ENCODE measurements at places on chromosomes 4 and X. TPM values are rescaled to one million over a fixed set of nuclear protein-coding genes. Genes with fewer than 3 reads are reported as not detected.

Gene RIPPLY1
- total RNA-seq = not detected

Gene ATP2B3
- 0.07 TPM for total RNA-seq

Gene LONRF3
- 0.32 TPM for total RNA-seq

Gene MTNR1A
- total RNA-seq = not detected

Gene ARMCX2
- 3.4 TPM for total RNA-seq

Gene SOD3
- not detected for total RNA-seq

Gene PROM1
- total RNA-seq = not detected

Gene SLITRK4
- total RNA-seq = not detected

Gene SCRG1
- not detected for total RNA-seq

Gene GLOD5
- not detected for total RNA-seq

Gene LRCH2
- not detected for total RNA-seq

Gene EMCN
- not detected for total RNA-seq

Gene NMU
- total RNA-seq = not detected

Gene EDA2R
- 5.8 TPM for total RNA-seq

Gene CD38
- total RNA-seq = 213 TPM

Gene LRIT3
- total RNA-seq = 0.15 TPM

Gene TMPRSS11D
- total RNA-seq = not detected

Gene CYBB
- total RNA-seq = 0.32 TPM

Gene CHIC2
- 18.1 TPM for total RNA-seq

Gene SNCA
- 2.1 TPM for total RNA-seq

Gene HCCS
- total RNA-seq = 23.1 TPM

Gene FMR1NB
- not detected for total RNA-seq

Gene WAS
- total RNA-seq = 162 TPM

Gene JADE3
- 0.63 TPM for total RNA-seq

Gene ADGRL3
- total RNA-seq = not detected

Gene COL25A1
- not detected for total RNA-seq

Gene BRS3
- not detected for total RNA-seq

Gene HSD17B13
- total RNA-seq = 0.22 TPM

Gene COQ2
- 10.9 TPM for total RNA-seq

All from T-helper 1 cell treated with Interleukin-12 subunit alpha and Interleukin-12 subunit beta and Interleukin-4 antibody, amounts not matched to agents 30 ng/mL and 1 ng/mL, for 36 hours (primary cell).